MG63 (cell line): ENCODE measurements at places on chromosomes 5 and 9. TPM values are rescaled to one million over a fixed set of nuclear protein-coding genes. Genes with fewer than 3 reads are reported as not detected.
A peak's percentile ranks its signal among the peaks of the same experiment; 100 is the strongest.

GRCh38 chr5:61632064-61632463 is 300.0 kb downstream of the ZSWIM6 start:
- DNase-seq, result no peak

- peak; percentile 24 for DNase-seq
These were observed 109.4 kb downstream of the CCDC192 start for GRCh38 chr5:127812570-127812969.

The PCAT7 gene
- total RNA-seq, result 1.2 and 4.0 TPM in 2 replicates

DNA sequence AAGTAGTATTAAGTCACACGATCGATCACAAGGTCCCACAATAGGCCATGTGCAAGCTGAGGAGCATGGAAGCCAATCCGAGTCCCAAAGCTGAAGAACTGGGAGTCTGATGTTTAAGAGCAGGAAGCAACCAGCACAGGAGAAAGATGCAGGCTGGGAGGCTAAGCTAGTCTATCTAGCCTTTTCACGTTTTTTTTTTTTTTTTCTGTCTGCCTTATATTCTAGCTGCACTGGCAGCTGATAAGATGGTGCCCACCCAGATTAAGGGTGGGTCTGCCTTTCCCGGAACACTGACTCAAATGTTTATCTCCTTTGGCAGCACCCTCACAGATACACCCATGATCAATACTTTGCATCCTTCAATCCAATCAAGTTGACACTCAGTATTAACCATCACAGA is 6.5 kb downstream of the PPIP5K2 start:
- no peak for DNase-seq

The ADAMTS12 gene
- total RNA-seq, result 8.1 and 11.8 TPM in 2 replicates

- no peak for DNase-seq
These were observed 108.8 kb upstream of the ASTN2 start for GRCh38 chr9:117523531-117524153.

DNA sequence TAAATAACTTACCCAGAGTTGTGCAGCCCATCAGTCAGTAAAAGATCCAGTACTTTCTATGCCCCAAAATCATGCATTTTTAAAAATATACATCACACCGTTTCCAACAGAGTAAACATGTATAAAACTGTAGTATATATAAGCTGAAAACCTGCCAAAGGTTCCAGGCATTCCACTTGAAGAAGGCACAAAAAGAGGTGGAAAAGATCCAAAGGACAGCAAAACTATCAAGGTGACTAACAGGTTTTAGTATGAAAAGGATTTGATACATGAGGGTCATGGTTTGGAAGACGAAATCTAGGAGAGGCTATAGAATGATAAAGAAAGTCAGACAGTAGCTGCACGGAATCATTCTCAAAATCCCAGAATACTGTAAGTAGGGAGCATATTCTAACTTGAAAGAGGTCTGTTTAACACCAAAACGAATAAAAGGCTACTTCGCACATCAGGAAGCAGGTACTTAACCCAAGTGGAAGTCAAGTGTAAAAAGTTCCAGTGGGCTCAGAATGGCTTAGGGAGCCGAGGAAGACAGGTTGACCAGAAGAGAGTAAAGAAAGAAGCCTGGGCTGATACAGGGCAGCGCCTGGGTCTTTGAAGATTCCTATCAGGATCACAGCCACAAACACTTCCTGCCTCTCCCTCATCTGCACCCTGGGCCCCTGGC is 207.2 kb downstream of the ADAMTS12 start:
- no peak for DNase-seq

The SLC46A2 gene
- total RNA-seq, result not detected in 2 replicates

GRCh38 chr9:93117924-93118862 is 15.9 kb downstream of the NINJ1 start:
- DNase-seq, result no peak

GRCh38 chr9:86545090-86545489 is 190.9 kb upstream of the TUT7 start:
- DNase-seq, result no peak

- no peak for DNase-seq
These were observed 44.6 kb upstream of the ZSWIM6 start for GRCh38 chr5:61287474-61287873.

- no peak for DNase-seq
These were observed 189.0 kb downstream of the CETN3 start for GRCh38 chr5:90220554-90220953.

DNA sequence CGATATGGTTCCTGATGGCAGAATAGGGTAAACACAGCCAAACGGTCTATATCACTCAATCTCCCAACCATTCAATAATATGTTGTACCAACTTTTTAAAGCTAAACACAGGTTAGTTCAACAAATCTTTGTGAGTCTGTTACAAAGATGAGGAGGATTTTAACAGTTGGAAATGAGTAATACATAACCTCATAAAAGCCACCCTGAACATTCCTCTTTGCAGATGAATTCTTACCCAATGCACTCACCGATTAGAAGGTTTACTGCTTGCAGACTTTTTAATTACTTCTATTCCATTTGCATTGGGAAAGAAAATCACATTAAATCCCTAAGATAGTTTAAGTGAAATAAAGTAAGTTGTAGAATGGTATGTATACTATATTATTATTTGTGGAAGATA is 23.3 kb upstream of the TRMT10B start:
- DNase-seq, result no peak

- DNase-seq, result no peak
These were observed 201.6 kb upstream of the PAPPA start for GRCh38 chr9:115951977-115952376.

The LHFPL2 gene
- 14.0 and 15.3 TPM in 2 replicates for total RNA-seq

DNA sequence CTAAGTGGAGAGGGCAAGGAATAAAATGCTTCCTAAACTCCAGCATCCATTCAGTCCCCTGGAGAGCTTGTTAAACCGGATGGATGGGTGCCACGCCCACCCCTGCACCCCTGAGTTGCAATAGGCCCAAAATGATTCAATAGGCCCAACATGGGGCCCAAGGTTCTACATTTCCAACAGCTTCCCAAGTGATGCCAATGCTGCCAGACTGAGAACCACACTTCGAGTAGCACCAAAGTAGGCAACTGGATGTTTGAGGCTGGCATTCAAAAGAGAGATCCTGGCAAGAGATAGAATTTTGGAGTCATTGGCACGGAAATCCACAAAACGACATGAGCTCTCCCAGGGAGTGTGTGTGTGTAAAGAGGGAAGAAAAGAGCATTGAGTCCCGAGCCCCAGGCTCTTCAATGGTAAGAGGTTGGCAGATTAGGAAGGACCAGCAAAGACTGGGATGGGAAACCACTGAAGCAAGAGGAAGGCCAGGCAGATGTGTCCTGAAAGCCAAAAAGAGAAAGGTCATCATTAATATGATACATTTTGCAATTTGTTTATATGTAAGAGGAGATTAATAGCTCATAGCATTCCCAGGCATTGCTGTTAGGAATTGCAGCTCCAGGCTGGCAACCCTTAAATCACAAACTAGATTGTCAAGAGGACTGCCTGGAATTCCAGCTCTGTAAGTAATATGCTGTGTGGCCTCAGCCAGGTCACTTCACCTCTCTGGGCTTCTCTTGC is 130.6 kb downstream of the KCNIP1 start:
- DNase-seq, result no peak

DNA sequence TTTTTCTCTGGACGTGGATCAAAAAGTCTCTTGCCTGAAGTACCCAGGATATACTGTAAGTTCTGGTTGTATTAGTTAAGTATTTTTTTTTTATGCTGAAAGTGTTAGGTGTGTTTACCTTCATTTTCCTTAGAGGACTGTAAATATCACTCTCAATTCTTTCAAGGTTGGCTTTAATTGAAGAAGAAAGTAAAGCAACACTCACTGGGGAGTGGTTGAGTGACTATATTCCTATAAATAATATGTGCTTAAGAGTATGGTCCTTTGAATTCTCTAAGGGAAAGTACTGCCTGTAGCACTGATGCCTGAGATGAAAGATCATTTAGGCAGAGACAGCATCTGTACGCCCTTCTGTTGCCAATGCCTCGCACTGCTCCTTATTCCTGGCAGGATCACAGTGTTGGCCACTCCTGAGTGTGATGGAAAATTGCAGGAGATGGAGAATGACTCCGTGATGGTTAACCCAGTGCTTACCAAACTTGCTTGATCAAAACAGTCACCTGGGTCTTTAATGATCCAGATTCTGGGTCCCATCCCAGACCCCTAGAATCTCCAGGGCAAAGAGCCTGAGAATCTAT is 182.0 kb upstream of the MPDZ start:
- no peak for DNase-seq
